WTC11 (cell line): ENCODE measurements at places on chromosomes 3 and 15.

- no peak for DNase-seq
Measured at GRCh38 chr3:34292605-34293300, 494.3 kb downstream of the PDCD6IP start.

GRCh38 chr3:45705839-45706808 lies 16.9 kb downstream of the SACM1L start:
- no peak for DNase-seq

- no peak for DNase-seq
Measured at GRCh38 chr15:77312523-77312922, 107.4 kb downstream of the PEAK1 start.

- no peak for DNase-seq
Measured at GRCh38 chr15:44535523-44536301, 1.2 kb upstream of the EIF3J start.
